ENCODE measurements at places on chromosomes 5 and 9. TPM values are rescaled to one million over a fixed set of nuclear protein-coding genes. Genes with fewer than 3 reads are reported as not detected.

Gene FOXD4L6
- not detected for polyA plus RNA-seq

Gene ZFP2
- polyA plus RNA-seq, result 1.0 TPM

Gene SKIC3
- 46.0 TPM for polyA plus RNA-seq

Gene AQP3
- 18.7 TPM for polyA plus RNA-seq

Gene SH3RF2
- polyA plus RNA-seq, result not detected

Gene ARSI
- not detected for polyA plus RNA-seq

Gene FRMD3
- 1.1 TPM for polyA plus RNA-seq

Gene PCDHA5
- not detected for polyA plus RNA-seq

Gene IRX2
- not detected for polyA plus RNA-seq

Gene UBE2D2
- 313 TPM for polyA plus RNA-seq

Gene EQTN
- 0.35 TPM for polyA plus RNA-seq

Gene KIF27
- 1.4 TPM for polyA plus RNA-seq

Measured in IgD-negative memory B cell (primary cell).